GM04503 (cell line): ENCODE measurements at places on chromosomes 4 and X.
A peak's percentile ranks its signal among the peaks of the same experiment; 100 is the strongest.

- no peak for DNase-seq
Observed at GRCh38 chr4:170827562-170828274, 738.0 kb upstream of the AADAT start.

GRCh38 chr4:62952366-62952765, 1456.9 kb downstream of the TECRL start:
- DNase-seq, result no peak

GRCh38 chr4:31234494-31234893, 514.3 kb downstream of the PCDH7 start:
- DNase-seq, result no peak

GRCh38 chr4:6461301-6462165, 10.9 kb downstream of the PPP2R2C start:
- no peak for DNase-seq

DNA sequence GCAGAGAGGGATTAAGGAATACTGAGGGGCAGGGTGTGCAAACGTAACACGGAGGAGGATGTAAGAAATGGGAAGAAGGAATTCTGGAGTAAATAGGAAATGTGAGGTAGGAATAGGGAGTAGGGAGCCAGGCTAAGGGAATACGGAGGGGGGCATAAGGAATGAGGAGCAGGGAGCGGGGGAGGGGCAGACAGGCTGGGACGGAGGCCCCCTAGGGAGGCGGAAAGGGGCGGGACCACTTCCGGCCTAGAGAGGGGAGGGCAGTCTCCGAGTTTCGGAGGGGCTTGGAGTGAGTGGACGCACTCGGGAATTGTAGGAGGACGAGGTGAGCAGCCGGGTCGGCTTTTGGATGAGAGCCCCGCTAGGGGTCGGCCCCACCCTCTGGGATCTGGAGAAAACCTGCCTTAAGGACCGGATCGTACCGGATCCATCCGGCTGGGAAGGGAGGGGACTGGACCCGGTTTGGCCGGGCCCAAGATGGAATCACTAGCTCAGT, 612 bp downstream of the MAGED2 start:
- DNase-seq, result no peak

DNA sequence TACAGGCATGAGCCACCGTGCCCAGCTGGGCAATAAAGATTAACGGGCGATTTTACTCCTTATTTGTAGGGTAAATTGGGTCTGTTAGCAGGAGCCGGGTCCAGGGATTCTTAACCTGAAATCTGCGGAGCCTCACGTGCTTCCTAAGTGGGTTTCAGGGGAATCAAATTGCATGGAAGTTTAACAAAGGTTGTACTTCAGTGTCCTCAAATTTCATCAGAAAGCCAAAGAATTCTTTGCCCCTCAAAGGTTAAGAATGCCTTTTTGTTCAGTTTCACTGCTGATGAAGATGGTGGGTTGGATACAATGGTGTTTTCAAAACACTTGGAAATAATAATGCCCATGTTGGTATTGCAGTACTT, 67.9 kb downstream of the AFF1 start:
- DNase-seq, result no peak

GRCh38 chr4:13950491-13950890, 323.0 kb upstream of the BOD1L1 start:
- no peak for DNase-seq

DNA sequence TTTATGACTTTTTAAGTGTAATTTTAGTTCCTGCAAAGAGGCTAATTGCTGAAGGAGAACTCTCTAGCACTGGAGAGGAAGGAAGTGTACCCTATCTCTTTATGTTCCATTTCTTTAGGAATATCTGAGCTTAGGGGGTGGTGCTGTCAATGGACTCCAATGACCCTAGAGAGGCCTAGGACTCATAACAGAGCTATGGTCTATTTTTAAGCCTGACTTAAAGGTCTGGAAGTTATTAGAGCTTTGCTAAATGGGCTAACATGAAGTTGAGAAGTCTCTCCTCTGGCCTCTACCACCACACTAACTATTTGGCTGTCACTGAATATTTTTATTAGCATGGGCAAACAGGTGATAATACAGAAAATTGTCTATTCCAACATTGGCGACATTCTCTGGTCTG, 152.2 kb downstream of the SPATA18 start:
- no peak for DNase-seq

GRCh38 chr4:179486570-179487335, 2044.5 kb upstream of the AGA start:
- no peak for DNase-seq

DNA sequence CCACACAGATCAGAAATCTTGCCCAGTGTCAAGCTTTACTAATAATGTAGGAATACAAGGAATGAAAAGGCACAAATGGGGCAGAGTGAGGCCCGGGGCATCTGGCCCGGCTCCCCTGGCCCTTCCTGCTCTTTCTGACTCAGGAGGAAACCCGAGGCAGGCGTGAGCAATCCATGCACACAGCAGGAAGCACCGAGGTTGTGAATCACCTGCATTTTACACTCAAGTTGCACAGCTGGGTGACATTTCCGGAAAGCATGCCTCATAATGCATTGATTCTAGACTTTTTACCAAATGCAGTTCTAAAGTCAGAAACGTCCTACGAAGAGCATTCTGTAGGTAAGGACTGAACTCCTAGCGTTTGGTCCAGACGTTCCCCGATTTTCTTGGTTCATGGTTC, 38.9 kb downstream of the PRIMPOL start:
- DNase-seq, result peak; percentile 47

- DNase-seq, result no peak
Observed at GRCh38 chr4:182391111-182391684, 148.0 kb downstream of the TENM3 start.

- DNase-seq, result peak; percentile 30
Observed at GRCh38 chr4:26372525-26373172, 51.8 kb downstream of the RBPJ start.

DNA sequence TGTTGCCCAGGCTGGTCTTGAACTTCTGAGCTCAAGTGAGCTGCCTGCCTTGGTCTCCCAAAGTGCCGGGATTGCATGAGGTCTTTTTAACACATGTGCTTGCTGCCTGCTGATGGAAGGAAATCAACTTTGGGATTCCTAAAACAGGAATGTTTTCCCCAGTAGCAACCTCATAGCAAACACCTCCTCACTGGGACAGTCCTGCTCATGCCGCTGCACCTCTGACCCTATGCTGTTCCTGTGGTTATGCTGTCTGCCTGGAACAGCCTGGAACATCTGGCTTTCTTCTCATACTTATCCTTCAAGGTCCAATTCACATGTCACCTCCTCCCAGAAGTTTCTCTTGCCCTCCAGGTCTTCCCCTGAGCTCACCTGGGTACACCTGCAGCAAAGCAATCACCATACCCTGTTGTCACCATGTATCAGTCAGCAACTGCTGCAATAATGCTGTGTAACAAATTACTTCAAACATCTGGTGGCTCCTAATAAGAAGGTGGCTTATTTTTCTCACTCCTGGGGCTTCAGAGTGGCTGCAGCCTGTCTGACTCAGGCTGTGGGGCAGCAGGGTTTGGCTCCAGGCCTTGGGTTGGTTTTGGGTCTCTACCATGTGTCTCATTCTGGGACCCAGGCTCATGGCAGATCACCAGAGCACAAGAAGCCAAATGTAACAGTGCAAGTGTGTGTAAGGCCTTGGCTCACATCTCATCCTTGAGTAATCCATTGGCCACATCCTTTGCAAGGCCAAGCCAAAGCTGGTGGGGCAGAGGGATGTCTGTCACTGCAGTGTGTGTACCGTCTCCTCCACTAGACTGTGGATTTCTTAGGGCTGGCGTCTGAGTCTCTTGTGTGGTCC, 59.4 kb upstream of the SORCS2 start:
- DNase-seq, result peak; percentile 34

GRCh38 chrX:122813876-122814275, 370.2 kb upstream of the GRIA3 start:
- DNase-seq, result no peak

DNA sequence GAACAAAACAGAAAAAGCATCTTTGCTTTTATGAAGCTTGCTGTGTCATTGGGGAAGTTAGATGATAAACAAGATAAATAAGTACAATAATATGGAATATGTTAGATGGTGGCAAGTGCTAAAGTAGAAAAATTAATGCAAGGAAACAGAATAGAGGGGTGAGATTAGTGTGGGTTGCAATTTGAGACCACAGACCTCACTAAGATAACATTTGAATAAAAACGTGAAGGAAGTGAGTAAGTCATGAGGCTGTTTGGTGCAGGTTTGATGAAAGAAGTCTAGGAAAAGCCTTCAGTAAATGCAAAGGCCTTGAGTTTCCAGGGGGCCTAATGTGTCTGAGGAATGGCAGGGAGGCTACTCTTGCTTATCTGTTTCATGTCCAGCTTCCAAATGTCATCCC, 102.5 kb downstream of the CFAP299 start:
- DNase-seq, result no peak

DNA sequence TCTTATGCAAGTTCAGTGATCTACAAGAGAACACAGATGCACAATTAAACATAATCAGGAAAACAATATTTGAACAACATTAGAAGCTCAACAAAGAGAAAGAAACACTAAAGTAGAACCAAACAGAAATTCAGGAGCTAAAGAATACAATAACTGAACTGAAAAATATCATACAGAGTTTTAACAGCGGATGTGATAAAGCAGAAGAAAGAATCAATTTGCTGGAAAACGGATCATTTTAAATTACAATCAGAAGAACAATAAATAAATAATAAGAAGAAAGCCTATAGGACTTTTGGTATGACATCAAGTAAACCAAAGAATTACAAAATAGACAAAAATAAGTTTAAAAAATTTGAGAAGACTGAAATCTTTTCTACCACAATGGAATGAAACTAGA, 36.3 kb upstream of the CXCL6 start:
- DNase-seq, result no peak

- DNase-seq, result peak; percentile 97
Observed at GRCh38 chr4:150224896-150225591, 146.8 kb downstream of the DCLK2 start.

GRCh38 chrX:38142610-38143009, 78.1 kb downstream of the SRPX start:
- peak; percentile 27 for DNase-seq

GRCh38 chr4:170652571-170652970, 562.8 kb upstream of the AADAT start:
- no peak for DNase-seq

DNA sequence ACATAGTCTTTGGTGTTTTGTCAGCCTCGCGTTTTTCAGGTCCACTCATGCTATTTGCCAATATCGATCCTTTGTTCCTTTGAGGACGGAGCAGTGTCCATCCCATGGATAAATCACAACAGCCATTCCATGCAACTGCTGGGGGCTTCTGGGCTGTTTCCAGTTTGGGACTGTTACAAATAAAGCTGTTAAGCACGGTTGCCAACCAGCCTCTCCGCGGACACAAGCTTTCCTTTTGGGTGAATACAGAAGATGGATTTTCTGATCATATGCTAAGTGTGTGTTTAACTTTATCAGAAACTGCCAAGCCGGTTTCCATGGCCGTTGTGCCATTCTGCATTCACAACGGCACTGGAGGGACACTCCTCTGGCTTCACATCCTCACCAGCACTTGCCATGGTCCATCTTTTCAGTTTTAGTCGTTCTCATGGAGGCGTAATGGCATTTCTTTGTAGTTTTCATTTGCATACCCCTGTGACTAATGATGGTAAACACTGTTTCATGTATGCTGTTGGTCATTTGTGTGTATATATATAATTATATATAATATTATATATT, 67.8 kb downstream of the ABLIM2 start:
- no peak for DNase-seq

- DNase-seq, result no peak
Observed at GRCh38 chr4:25361253-25361652, 15.8 kb upstream of the ANAPC4 start.

DNA sequence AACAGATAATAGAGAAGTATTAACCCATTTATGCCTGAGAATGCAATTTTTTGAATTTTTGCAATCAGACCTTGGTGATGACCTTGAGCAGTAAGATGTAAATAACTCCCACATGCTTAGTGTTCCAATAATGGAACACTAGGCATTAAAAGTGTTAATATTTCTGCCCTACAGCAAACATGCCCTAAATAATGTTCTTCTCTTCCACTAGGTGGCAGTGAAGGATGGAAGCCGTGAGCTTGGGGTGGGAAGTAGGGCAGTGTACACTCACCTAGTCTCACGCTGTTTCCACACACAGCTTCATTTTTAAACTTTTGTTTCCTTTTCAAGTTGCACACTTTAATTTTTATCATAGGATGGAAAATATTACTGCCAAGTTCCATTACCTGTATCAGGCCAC, 613.1 kb upstream of the HS3ST1 start:
- DNase-seq, result no peak
